ENCODE measurements at places on chromosomes 7 and 10.

- DNase-seq = peak; percentile 35
These were observed 214.4 kb downstream of the FAM107B start for GRCh38 chr10:14560274-14560673.

DNA sequence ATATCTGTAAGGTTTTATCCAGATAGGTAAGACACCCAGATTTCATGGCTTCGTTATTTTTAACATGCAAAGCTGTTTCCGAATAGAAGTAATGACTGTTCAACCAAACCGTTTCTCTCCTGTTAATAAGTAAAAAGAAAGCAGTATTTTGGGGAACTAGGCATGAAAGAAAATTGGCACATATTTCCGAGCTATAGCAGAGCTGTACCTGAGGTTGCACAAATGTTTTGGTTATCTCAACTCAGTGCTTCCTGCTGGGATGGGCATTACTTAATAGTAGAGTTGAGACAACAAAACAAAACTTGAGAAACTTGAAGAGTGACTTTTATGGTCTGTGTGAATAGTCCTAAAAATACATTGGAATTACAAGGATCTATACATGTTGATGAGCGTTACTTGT lies 564.3 kb upstream of the SORCS1 start:
- DNase-seq = no peak

- no peak for DNase-seq
These were observed 44.6 kb upstream of the TSPAN13 start for GRCh38 chr7:16708980-16709379.

DNA sequence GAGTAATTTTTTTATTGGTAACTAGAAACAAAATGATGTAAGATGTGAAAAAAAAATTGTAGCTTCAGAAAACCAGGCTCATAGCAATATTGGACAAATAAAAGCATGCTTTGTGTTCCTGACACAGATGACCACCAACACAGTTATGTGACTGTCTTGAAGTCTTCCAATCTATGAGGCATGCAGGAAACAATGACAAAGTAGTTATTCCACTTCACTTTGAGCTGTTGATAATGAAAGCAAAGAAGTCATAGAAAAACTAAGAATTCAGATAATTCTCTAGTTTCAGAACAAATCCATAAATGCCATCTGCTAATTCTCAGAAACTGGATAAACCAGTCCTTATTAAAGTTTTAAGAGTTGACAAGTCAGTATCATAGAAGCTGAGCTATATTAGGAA lies 378.4 kb upstream of the SEMA3D start:
- DNase-seq = peak; percentile 75

GRCh38 chr7:74587435-74588126 lies 69.9 kb upstream of the GTF2I start:
- DNase-seq = peak; percentile 85

DNA sequence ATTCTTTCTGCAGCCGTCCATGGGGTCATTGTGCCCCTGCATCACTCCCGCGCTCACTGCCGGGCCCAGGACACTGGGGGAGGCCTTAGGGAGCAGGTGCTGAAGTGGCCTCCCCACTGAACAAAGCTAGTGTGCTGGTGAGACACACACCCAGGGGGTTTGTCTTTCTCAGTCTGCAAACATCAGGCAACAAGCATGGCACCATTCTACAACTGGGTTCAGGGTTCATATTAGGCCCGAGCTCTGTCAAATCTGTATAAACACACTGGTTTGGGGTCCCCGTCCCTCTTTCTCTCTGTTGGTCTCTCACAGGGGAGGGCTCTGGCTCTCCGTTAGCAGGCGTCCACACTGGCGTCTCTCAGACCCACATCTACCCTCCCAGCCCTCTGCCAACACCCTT lies 11.1 kb upstream of the PPP2R2D start:
- DNase-seq = no peak

- no peak for DNase-seq
These were observed 22.4 kb upstream of the EGFR start for GRCh38 chr7:54996391-54996790.

GRCh38 chr7:87447116-87447635 lies 28.3 kb downstream of the ABCB4 start:
- no peak for DNase-seq
